ENCODE measurements at places on chromosomes 16 and 17.

GRCh38 chr17:40317345-40317873, 8.4 kb downstream of the RARA start:
- peak overlapping the region; percentile 82 for H3K4me3 ChIP-seq
- H3K27ac ChIP-seq: peak overlapping the region; percentile 98

DNA sequence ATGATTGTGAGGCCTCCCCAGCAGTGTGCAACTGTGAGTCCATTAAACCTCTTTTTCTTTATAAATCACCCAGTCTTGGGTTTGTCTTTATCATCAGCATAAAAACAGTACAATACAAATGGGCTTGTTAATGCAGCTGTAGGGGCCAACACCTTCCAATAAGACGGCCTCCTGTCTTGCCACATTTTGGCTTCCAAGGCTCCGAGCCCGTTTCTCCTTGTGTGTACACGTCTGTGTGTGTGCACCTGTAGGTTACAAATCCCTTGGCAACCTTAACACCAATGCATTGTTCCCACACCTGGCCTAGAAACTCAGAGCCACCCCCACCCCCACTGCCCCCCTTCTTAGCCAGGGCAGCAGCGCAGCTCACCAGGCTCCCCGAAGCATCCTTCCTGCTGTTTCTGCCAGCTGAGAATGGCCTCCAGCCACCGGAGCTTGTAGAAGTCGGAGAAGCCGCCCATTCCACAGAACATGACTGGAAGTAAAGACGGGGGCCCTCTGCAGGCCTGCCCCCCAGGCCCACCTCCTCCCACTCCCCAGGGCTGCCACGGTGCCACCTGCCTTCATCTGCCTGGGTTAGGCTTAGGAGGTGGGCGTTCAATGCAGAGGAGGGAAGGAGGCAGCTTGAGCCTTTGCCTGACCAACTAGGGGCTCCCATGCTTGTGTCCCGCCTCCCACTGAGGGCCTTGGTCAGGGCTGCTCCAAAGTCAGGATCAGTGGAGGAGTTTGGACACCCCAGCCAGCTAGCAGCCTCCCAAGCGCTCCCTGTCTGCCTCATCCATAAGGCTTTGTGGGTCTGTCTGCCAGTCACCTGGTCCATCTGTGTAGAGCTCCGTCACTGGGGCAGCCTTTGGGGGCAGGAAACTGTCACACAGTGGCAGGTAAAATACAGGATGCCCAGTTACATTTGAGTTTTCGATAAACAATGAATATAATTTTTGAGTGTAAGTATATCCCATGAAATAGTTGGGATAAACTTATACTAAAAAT, 10.6 kb downstream of the C16orf89 start:
- ATAC-seq: no peak
- no peak overlapping the region for H3K27ac ChIP-seq
- peaks cover 29% of the 10 kb centered on the region for H3K27me3 ChIP-seq
- H3K4me3 ChIP-seq: no peak overlapping the region

DNA sequence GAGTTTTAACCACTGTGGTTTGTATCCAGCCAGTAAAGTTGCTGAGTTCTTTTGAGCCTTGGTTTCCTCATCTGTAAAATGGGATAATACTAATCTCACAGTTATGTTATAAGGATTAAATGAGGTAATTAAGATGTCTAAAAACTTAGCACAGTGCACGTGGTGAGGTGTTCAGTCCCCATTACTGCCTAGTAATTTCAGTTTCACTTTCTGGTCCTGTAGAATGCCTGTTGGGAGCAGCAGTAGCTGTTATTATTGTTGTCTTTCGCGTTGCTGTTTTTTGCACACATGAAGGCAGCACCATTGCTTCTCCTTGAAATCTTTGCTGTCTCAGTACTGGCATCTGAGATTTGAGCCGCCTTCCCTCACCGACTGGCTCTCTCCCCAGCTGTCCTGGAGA, 182.4 kb downstream of the DNAH9 start:
- no peak overlapping the region for H3K27ac ChIP-seq
- no peaks in the 10 kb centered on the region for H3K36me3 ChIP-seq
- H3K4me3 ChIP-seq: no peak overlapping the region

DNA sequence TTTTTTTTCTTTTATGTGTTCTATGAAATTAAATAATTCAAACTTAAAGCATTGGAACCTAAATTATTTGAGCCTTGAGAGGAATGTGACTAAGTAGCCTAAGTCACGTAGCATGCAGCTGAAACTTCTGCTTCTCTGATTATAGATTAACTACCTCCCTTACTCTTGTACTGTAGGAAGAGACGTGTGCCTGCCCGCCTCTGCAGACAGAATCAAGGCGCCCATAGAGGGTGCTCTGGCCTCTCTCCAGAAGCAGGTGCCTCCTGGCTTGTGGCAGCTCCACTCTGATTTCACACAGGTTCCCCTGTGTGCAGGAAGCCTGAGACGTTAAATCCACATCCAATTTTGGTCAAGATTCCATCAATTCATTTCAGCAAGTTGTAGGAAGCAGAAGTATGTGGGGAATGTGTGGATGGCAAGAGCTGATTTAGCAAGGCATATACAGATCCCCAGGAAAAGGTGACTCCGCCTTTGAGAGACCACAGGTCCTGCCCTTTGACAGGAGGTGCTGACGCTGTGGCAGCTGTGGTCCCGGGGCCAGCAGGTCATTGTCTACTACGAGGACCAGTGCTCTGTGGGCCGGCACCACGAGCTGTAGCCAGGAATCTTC, 1418.8 kb downstream of the CDH11 start:
- no peaks in the 10 kb centered on the region for H3K36me3 ChIP-seq
- H3K27me3 ChIP-seq: no peaks in the 10 kb centered on the region
- no peak overlapping the region for H3K4me3 ChIP-seq
- H3K27ac ChIP-seq: no peak overlapping the region

DNA sequence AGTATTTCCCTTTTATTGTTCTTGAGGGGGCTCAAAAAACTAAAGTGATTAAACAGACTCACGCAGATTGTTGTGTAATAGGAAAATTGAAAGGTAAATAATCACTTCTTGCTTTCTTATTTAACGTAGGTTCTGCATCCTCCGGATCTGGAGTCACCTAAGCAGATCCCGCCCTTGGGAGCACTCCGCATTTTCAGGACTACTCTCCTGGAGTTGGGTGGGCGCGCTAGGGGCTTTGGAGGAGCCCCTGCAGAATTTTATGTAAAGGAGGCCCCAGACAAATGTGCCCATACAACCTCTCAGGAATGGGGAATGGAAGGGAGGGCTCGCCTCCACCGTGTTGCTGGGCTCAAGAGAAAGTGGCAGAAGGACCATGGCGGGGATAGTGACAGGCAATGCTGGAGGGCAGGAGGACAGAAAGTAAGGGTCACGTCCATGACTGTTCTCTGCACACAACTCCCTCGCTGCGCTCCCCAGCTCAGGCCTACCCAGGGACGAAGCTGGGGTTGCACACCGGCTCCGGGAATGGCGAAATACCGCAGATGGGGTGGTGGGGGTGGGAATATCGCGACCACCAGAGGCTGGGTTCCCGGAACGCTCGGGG, 8.3 kb downstream of the MT2A start:
- H3K27me3 ChIP-seq: peaks cover 34% of the 10 kb centered on the region
- no peaks in the 10 kb centered on the region for H3K36me3 ChIP-seq
- no peak overlapping the region for H3K27ac ChIP-seq
- H3K4me3 ChIP-seq: peak overlapping the region; percentile 44
